ENCODE measurements at places on chromosomes 16 and 17.

- DNase-seq = no peak
Measured at GRCh38 chr16:87834668-87835473, 34.4 kb downstream of the SLC7A5 start.

DNA sequence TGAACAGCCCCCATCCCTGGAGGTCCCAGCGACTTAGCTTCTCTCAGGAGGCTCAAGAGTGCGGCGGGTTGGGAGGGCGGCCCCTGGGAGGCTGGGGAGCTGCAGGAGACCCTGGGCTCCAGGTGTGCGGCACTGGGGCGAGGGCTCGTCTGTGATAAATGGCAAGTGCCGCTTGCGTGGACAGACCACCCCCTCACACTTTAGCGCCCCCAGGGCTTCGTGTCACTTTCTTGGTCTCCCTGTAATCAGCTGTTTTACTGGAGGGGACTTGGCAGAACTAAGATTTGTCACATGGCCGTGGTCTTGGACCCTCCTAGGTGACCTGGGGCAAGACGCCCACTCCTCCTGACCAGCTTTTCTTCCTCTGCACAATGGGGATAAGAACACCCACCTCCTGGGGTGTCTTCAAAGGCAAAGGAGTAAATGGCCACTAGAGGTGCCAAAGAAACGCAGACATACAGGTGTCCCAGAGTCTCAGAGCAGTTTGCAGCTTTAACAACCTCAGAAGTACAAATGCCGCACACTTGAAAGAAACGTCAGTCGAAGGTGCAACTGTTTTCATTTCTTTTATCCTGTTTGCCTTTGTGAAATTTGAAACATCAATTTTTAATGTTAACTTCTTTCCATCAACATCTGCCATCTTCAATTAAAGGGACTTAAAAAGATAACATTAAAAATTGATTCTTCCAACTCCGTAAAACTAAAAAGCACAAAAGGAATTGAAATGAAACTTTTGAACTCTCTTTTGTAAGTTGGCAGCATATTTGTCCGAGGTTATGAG is 946 bp downstream of the OSGIN1 start:
- no peak for DNase-seq

- DNase-seq = no peak
Measured at GRCh38 chr17:82668631-82669099, 20.4 kb upstream of the WDR45B start.

DNA sequence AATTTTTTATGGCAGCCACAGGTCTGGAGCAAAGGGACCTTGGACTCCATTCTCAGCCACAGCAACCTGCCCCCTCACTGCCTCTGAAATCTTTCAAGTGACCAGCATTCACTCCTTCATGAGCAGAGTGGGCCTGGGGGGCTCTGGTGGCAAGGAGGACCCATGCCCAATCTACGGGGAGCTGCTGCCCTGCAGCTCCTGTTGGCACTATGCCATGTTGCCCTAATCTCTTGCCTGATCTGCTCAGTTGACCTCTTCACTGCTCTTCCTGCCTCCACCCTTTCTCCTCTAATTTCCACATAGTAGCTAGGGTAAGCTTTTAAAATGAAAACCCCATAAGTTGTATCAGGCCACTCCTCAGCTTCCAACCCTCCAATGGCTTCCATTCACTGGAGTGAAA is 2.9 kb upstream of the PRKCB start:
- DNase-seq = no peak

DNA sequence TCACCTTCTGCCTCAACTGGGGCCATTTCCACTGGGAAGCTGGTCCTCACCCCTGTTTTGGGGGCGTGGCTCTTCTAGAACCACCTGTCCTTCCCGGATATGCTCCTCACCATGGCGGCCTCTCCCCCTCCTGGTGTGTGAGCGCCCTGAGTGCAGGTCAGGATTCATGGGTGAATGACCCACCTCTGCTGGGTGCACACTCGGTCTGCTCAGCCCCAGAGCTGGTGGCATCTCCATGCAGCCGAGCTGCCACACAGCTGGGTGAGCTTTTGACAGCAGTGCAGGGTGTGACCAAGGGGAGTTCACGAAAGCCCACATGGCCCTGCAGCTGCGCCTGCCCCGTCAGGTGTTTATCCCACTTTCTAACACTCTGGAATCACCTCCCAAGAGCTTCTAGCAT is 27.3 kb downstream of the GRIN2C start:
- DNase-seq = no peak

GRCh38 chr16:683396-684070 is 601 bp downstream of the JMJD8 start:
- DNase-seq = no peak

DNA sequence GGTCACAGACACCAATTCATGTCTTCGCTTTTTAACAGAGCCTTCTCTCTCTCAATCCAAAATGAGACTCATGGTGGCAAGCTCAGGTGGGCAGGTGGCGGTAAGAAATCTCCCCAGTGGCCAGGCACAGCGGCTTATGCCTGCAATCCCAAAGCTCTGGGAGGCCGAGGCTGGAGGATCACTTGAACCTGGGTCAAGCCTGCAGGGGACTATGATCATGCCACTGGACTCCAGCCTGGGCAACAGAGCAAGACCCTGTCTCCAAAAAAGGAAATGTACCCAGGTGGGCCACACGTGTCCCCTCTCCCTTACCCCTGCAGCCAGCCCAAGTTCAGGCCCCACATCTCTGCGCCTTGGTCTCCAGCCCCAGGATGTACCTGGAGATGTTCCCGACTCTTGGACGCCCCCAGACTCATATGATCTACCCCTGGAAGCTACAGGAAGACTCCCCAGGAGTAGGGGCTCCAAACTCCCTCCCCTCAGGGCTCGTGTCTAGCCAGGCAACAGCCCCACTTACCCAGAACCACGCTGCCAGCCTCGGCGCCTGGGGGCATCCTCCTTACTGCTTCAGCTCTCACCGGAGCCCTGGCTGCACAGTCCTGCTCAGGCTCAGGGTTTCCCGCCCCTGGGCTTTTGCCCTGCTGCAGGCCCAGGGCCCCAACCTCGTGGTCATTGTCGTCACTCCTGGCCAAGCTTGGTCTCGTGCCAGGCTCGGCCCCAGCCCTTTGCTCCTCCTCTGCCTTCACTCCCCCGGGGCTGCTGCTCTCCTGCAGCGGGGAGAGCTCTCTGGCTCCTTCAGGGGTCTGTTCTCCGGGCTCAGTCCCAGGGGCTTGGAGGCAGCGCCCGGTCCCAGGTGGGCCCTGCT is 16.2 kb downstream of the MYLK3 start:
- no peak for DNase-seq

- no peak for DNase-seq
Measured at GRCh38 chr17:81993729-81994592, 16.5 kb downstream of the ASPSCR1 start.

GRCh38 chr17:63365366-63366240 is 80.5 kb downstream of the CYB561 start:
- no peak for DNase-seq

DNA sequence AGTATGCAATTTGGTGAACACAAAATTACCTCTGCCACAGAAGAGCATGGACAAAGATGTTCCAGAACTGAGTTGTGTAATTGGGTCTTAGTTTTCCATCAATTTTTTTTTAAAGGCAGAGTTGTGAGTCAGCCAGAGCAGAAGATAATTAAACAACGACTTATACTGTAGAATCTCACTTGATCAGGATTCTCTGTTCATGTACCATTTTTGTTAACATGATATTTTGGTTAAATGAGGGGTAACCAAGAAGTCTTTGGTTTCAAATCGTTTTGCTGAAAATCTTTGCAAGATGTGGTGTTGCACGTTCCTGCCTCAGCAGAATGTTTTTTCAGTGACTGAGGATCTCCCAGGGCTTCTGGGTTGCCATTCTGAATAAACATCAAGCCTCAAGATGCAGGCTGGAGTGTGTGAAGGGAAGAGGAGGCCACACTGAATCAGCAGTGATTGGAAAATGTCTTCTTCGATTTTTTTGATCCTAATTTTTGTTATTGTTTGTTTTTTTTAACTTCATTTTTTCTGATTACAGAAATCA is 232.6 kb upstream of the IRX3 start:
- no peak for DNase-seq

GRCh38 chr16:85205747-85206471 is 93.6 kb upstream of the CIBAR2 start:
- no peak for DNase-seq

DNA sequence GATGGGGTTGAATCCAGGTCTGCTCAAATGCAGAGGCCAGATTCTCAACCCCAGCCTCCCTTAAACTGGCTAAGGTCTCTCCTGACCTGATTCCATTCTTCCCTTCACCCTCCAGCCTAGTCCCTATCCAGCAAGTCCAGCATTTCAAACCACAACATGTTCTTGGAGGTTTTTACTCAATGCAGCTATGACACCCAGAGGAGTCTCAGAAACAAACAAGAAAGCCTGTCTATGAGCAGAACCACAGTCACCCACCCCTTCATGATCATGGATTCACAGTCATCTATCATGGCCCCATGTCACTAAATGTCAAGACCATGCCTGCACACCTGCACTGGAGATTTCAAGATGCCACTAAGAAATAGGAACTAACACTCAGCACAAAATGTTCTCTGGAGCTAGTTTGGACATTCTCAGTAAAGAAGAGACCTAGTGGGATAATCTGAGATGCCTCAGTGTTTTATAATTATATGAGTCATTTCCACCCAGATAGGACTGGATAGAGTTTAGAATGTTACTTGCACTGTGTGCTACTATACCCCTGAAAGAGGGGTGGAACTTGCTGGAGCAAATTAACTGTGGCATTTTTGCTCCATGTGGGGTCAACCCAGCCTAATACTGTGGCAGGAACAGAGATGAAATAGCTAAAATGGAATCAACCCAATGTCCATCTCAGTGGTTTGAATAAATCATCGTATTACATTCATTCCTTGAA is 9.5 kb upstream of the METTL22 start:
- no peak for DNase-seq

- DNase-seq = no peak
Measured at GRCh38 chr17:27318633-27319032, 24.7 kb downstream of the WSB1 start.

- no peak for DNase-seq
Measured at GRCh38 chr16:49411121-49411970, 37.7 kb downstream of the C16orf78 start.

DNA sequence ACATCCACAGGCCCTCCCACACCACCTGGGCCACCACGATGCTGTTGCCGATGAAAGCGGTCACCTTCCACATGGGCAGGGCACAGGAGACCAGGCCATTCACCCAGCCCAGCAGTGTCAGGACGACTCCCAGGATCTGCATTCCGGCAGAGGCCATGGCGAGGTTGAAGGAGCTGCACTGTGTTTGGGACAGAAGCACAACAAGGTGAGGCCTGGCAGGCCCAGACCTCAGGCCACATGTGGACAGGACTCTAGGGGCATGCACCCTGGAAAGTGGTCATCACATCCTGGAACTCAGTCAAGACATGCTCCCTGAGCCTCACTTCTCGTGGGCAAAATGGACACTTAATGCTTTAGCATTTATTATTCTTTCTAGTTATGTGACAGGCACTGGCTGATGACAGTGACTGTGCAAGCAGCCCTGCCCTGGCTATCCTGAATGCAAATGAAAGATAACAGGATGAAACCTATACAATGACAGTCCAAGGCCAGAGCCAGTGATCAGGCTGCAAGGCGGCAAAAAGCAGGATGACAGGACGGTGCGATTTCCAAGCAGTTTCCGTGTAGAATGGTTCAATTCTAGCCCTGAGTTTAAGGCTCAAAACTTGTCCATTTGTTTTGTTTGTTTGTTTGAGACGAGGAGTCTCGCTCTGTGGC is 2.0 kb downstream of the CLDN6 start:
- no peak for DNase-seq

- no peak for DNase-seq
Measured at GRCh38 chr17:43701318-43701743, 39.6 kb upstream of the MEOX1 start.

GRCh38 chr16:83345846-83346640 is 461.7 kb upstream of the HSBP1 start:
- no peak for DNase-seq

DNA sequence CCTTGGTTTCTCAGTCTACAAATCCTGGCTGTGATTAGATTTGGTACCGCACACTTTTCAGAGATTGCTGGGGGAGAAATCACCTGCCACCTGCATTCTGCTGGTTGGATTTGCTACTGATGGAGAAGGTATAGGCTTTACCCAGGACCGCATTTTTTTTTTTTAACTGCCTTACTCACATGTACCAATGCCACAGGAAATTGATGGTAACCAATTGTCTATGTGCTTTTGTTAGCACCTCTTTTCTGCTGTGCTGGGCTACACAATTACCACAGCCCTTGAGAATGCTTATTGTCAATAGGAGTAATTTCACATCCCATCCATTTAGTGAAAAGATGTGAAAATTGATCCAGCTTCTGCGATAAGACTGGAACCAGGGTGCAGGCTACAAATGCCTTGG is 74.4 kb upstream of the TANC2 start:
- no peak for DNase-seq

DNA sequence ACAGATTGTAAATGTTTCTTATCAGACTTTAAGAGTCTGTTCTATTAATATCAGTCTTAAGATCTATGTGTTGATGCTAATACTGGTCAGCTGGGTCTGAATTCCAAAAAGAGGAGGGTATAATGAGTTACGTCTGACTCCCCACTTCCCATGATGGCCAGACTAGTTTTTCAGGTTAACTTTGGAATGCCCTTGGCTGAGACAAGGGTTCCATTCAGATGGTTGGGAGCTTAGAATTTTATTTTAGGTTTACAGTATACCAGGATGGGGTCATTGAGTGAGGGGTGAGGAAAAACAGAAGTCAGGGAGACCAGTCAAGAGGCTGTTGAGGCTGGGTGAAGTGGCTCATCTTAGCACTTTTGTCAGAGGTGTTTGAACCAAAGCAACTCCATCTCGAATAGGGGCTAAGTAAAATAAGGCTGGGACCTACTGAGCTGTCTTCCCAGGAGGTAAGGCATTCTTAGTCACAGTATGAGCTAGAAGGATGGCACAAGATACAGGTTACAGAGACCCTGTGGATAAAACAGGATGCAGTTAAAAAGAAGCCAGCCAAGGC is 2.9 kb upstream of the TMEM231 start:
- no peak for DNase-seq

- no peak for DNase-seq
Measured at GRCh38 chr17:2211661-2212399, 91.8 kb downstream of the SMG6 start.

- DNase-seq = no peak
Measured at GRCh38 chr17:36608280-36608679, 6.9 kb downstream of the MRM1 start.

DNA sequence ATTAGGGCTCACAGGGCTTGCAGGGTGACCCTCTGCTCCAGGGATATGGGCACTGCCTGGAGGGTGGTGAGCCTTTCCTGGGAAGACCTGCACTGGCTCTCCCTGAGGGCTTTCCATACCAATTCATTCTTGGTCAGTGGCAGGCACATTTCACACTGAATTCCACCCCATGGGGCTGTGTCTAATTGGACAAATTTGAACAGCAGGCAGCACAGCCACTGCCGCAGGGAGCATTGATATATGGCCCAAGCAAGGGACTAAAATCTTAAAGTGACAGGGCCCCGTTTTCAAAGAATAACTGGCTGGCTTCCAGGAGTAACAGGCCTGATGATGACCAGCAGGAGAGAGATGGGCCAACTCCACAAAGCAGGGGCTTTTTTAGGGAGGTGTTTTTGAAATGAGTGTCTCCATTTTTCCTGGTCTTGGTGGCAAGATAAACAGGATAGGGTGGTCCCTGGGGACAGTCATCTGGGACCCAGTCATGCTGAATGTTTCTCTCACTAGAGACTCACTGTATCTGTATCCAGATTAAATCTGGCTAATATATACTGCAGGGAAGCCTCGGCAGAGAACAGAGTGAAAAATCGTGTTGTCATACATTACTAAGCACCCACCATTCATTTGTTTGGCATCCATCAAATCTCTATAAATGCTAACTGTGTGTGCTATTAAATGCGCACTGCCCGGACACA is 74.1 kb upstream of the TBX2 start:
- peak; percentile 95 for DNase-seq

Data from T1000 (cell line).